Osteocyte (in vitro differentiated cells): ENCODE measurements at places on chromosomes 6 and 20. TPM values are rescaled to one million over a fixed set of nuclear protein-coding genes. Genes with fewer than 3 reads are reported as not detected.

DNA sequence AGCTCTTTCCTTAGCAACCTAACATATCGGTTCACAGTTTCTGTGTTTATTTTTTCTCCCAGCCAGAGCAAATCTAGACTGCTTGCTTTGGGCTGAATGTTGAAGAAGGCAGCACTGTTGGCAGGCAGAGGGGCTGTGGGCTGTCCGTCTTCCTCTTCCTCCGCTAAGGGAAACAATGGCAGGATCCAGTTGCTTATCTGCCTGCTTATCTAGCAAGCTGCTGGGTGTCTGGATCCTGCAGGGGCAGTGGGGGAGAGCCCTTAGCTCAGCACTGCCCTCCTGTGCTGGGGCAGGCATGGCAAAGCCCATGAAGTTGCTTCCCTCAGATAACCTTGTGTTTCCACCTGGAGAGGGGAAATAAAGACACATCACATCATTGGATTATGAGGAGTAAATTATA lies 92.7 kb upstream of the CD93 start:
- no peak for DNase-seq

GRCh38 chr6:135072753-135073152 lies 18.1 kb upstream of the HBS1L start:
- no peak for DNase-seq

The TAGAP gene
- total RNA-seq, result not detected in 2 replicates

- DNase-seq, result peak; percentile 94
Observed at GRCh38 chr6:152380993-152381898, 255.9 kb downstream of the SYNE1 start.

DNA sequence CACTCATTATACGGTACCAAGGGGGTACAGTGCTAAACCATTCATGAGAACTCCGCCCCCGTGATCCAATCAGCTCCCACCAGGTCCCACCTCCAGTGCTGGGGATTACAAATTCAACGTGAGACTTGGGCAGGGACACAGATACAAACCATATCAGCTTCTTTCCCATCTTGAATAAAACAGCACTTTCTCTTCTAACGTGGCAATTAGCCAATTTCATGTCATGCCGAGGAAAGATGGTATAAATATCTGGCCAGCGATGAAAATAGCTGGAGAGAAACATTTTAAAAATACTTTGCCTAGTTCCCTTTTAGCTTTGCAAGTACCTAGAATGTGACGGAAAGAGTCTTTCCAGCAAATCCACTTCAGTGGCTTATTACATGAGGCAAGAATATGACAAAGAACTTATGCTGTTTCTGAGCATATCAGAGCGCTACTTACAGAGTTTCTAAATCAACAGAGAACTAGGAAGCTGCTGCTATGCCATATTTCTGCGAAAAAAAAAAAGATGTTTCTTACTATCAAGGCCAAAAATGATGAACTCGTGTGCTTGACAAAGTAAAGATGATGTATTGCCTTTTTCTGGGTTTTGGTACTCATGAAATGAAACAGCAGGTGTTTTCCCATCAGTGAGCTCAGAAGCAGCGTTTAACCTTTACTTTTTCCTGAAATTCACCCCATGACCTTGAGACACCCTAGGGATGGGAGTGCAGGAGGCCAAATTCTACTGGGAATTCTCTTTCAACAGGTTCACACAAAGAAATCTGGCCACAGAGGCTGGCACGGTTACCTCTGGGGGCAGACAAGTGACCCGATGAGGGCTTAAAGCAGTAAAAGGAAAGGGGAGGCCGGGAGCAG lies 37.9 kb downstream of the AGPAT4 start:
- no peak for DNase-seq

The ARMC12 gene
- 1.3 and 2.5 TPM in 2 replicates for total RNA-seq
